Esophagus squamous epithelium (tissue), 5 donors: ENCODE measurements at places on chromosomes 4 and X. TPM values are rescaled to one million over a fixed set of nuclear protein-coding genes. Genes with fewer than 3 reads are reported as not detected.

DNA sequence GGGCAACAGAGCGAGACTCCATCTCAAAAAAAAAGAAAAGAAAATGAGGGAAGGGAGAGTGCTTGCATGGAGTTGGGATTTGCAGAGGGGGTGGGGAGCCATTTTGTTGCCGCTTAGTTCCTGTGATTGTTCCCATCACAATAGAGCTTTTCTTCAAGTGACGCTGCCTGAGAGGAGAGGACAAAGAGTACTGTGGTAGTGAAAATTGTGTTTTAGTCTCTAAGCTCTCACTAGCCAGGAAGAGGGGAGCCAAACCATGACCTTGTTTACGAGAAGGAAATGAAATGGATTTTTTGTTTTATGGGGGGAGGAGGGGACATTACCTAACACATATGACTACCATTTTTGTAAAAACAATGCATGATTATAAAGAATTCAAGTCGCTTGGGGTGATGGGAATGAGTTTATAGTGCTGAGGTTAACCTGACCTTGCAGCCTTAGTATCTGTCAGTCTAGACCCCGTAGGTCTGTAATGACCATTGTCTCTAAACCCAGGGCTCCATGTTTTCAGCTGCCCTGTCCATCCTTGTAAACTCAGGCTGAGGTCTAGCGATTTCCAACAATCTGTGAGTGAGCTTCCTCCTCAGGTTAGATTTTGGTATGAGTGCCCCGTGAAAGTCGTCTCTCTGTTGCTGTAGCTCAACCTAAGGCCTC is 18.8 kb downstream of the SRD5A3 start:
- no peak overlapping the region for H3K27ac ChIP-seq
- peaks cover 34% of the 10 kb centered on the region for H3K4me1 ChIP-seq
- no peak for DNase-seq
- no peaks in the 10 kb centered on the region for H3K36me3 ChIP-seq
- no peak overlapping the region for H3K4me3 ChIP-seq

- no peak for DNase-seq
- no peaks in the 10 kb centered on the region for H3K4me1 ChIP-seq
- no peak overlapping the region for H3K4me3 ChIP-seq
- no peaks in the 10 kb centered on the region for H3K36me3 ChIP-seq
- H3K27ac ChIP-seq: no peak overlapping the region
Measured at GRCh38 chr4:141065872-141066271, 67.4 kb downstream of the RNF150 start.

GRCh38 chr4:96736352-96736889 is 896.5 kb downstream of the PDHA2 start:
- no peak overlapping the region for H3K4me3 ChIP-seq
- DNase-seq: no peak
- H3K4me1 ChIP-seq: no peaks in the 10 kb centered on the region
- H3K27ac ChIP-seq: no peak overlapping the region
- H3K36me3 ChIP-seq: no peaks in the 10 kb centered on the region
- H3K27me3 ChIP-seq: no peaks in the 10 kb centered on the region

The NAA11 gene
- not detected for total RNA-seq

DNA sequence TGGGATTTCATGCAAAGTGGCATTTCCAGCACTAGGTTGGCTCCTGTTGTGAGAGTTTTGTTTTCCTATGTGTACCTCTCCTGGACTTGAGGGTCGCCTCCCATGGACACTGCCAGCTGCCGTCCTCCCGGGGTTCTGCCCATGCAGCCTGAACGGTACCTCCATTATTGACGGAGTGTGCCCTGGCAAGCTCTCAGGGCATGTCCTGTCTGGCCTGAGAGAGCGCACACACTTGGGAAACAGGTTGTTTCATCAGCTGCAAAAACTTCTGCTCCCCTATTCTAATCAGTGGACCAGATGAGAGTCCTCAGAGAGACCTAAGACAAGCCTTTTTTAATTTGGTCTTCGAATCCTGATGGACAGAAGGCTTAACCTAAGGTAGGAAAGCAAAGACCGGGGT is 56.6 kb upstream of the HOPX start:
- no peak for DNase-seq
- H3K36me3 ChIP-seq: no peaks in the 10 kb centered on the region
- H3K27ac ChIP-seq: peak overlapping the region; percentile 69
- H3K4me3 ChIP-seq: no peak overlapping the region
- peaks cover 5% of the 10 kb centered on the region for H3K4me1 ChIP-seq

The BMPR1B gene
- 0.38 TPM for total RNA-seq

GRCh38 chr4:181525634-181526033 is 717.6 kb upstream of the TENM3 start:
- no peaks in the 10 kb centered on the region for H3K4me1 ChIP-seq
- H3K4me3 ChIP-seq: no peak overlapping the region
- no peaks in the 10 kb centered on the region for H3K27me3 ChIP-seq
